Peyer's patch (tissue), 4 donors: ENCODE measurements at places on chromosomes 11 and 22. TPM values are rescaled to one million over a fixed set of nuclear protein-coding genes. Genes with fewer than 3 reads are reported as not detected.
A peak's percentile ranks its signal among the peaks of the same experiment; 100 is the strongest.

IFTAP gene
- total RNA-seq, result 6.3 TPM

DCHS1 gene
- total RNA-seq, result 11.1 TPM

SMIM38 gene
- 0.95 TPM for total RNA-seq

GRCh38 chr11:15097411-15097810 is 17.3 kb upstream of the INSC start:
- no peaks in the 10 kb centered on the region for H3K4me1 ChIP-seq
- no peaks in the 10 kb centered on the region for H3K36me3 ChIP-seq
- no peak for DNase-seq
- no peak overlapping the region for H3K4me3 ChIP-seq

- H3K27me3 ChIP-seq, result no peaks in the 10 kb centered on the region
- peak overlapping the region; percentile 69 for H3K4me3 ChIP-seq
- no peak overlapping the region for H3K27ac ChIP-seq
These were observed 1.4 kb upstream of the TCN2 start for GRCh38 chr22:30605449-30606110.

DNA sequence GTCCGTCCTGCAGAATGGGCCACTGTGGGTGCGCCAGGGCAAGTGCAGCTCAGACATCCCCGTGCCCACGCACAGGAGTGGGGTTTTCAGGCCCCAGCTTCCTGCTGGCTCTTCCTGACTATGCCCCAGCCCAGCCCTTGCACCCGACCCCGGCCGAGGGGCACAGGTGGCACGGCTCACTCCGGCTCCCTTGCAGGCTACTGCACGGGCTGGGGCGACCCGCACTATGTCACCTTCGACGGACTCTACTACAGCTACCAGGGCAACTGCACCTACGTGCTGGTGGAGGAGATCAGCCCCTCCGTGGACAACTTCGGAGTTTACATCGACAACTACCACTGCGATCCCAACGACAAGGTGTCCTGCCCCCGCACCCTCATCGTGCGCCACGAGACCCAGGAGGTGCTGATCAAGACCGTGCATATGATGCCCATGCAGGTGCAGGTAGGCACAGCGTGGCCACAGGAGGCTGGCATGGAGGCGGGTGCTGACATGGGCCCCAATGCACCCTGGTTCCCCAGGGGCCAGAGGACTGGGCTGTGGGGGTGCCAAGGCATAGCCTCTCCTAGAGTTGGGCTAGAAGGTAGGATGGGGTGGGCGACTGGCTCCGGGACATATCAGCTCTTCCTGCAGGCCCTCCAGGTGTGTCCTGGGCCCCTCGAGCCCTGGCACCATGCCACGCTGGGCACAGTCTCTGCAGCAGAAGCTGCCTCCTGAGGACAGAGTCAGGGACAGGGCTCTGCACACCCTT is 27.7 kb downstream of the MUC2 start:
- no peaks in the 10 kb centered on the region for H3K27me3 ChIP-seq
- DNase-seq, result no peak
- H3K4me1 ChIP-seq, result no peaks in the 10 kb centered on the region
- no peak overlapping the region for H3K4me3 ChIP-seq
- H3K36me3 ChIP-seq, result no peaks in the 10 kb centered on the region
- H3K27ac ChIP-seq, result no peak overlapping the region
